Left renal pelvis (tissue), 4 donors: ENCODE measurements at places on chromosomes 16 and 17.
A peak's percentile ranks its signal among the peaks of the same experiment; 100 is the strongest.

DNA sequence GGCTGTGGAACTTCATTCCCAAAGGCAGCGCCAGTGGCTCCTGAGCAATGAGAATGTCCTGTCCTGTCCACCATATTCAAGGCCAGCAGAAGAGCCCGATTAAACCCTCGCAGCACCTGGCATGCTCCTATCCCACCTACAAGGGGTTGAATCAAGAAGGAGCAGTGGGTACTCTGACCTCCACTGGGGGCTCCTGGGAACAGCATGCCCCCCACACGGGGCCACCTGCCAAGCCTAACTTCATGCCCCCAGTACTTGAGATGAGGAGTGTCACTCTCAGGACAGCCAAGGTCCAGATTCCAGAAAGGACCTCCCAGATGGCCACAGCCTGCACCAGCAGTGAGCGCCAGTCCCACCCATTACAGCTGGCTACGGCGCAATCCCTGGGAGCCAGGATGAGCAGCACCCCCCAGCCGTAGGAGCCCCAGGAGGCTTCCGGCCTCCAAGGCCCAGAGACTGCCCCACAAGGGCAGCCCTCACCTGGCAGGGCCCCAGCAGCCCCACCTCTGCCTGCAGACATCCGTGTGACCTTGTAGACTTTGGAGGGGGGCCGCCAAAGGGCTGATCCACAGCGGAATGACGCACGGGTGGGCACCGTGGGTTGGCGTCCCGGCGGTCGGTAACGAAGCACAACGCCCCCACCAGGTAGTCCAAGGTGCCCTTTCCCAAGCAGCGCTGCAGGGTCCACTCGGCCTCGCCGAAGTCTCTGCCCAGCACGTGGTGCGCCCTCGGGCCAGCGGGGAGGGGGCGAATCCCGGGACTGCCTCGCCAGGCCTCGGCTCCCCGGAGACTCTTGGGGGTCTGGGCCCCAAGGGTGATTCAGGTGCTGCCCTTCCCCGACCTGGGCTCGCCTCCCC, 1.0 kb upstream of the MPDU1 start:
- DNase-seq: no peak

DNA sequence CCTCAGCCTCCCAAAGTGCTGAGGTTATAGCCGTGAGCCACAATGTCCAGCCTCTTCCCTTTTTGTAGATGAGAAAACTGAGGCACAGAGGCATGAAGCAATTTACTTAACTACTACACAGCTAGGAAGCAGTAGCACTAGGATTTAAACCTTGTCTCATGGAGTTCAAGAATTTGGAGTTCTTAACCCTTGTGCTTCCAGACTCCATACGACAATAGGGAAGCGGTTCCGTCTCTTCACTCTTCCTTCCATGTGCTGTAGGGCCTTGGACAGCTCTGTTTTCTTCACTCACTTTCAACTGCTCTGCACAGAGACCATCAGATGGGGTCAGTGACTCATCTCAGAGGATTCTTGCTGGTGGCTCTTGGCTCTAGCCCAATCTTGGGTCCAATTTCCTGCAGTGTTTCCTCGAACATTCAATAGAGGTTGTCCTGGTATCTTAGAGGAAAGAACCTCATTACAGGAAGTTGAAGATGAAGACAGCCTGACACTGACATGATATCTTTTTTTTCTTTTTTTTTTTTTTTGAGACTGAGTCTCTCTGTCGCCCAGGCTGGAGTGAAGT, 19.3 kb downstream of the ITGAL start:
- no peak for DNase-seq

DNA sequence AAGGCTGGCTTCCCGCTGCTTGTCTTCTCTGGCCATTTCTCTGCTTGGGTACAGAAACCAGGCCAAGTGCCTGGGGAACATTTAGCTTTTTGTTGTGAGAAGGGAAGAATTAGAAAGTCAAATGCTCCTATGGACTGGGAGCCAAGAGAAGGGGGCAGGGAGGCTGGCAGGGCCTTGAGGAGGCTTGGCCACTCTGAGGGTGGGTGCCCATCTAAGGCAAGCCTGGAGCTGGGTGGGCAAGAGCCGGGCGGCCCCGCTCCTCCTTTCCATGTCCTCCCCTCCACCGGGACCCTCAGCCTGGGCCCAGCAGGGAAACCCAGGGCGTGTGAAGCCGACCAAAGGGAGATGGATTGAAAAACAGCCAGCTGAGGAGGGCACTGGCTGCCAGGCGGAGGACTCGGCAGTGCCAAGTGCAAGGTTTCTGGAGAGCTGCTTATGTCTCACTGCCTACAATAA, 69.4 kb downstream of the NTN1 start:
- no peak for DNase-seq

DNA sequence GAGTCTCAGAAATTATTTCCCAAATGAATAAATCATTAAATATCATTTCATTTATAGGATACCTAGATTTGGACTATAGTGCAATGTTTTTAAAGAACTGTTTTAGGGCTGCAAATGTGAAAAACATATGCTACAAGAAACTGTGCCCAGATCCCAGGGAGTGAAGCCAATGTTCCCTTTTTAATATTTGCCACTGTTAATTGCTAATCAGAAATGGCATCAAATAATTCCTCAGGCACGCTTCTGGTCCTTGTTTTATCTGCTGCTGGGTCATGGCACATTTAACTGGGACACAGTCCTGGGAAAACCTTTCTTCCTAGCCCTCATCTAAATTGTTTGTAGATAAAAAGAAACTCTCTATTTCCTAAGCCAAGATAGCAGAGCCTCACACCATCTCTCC, 79.3 kb upstream of the CNTNAP4 start:
- no peak for DNase-seq

DNA sequence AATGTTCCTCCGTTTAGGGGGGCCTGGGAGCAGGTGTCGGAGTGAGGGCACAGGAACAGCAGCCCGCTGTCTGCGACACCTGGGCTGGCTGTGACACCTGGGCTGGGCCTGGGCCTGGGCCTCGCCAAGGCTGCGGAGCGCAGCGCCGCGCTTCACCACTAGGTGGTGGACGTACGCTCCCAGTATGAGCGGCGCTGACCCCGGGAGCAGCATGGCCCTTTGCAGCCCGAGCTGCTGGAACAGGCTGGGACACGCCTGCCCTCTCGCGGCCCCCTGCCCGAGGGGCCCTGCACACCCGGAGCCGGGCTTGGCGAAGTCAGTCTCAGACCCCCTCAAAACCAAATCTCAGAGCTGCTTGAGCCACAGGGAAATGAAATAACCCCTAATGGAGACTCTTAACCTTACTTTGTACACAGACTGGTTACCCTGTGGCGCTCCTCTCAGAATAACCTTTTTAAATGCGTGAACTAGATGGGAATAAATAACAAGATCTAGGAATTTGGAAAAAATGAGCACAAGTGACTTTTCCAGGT, 38.6 kb upstream of the FA2H start:
- peak; percentile 40 for DNase-seq

- no peak for DNase-seq
Measured at GRCh38 chr17:79652999-79653643, 42.3 kb upstream of the RBFOX3 start.

- DNase-seq: no peak
Measured at GRCh38 chr17:9671559-9671958, 26.2 kb downstream of the USP43 start.

DNA sequence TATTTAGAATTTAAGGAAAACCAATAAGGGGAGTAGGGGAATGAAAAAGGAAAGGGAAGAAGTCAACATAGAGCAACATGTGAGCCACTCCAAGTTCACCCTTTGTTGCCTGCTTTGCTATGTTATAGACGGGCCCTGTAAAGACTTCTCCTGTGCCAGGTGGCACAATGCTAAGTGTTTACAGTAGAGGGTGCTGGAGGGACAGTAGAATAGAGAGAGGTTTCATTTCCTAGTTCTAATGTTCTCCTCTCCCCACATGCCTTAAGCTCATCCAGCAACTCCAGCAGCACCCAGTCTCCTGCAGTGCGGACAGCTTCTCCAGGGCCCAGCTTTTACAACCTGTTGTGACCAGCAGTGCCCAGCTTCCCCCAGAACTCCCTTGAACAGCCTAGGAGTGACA, 468.0 kb downstream of the HS3ST3B1 start:
- no peak for DNase-seq

GRCh38 chr17:37450112-37450511, 39.6 kb upstream of the DUSP14 start:
- no peak for DNase-seq
